ENCODE measurements at places on chromosomes 2 and 18.

DNA sequence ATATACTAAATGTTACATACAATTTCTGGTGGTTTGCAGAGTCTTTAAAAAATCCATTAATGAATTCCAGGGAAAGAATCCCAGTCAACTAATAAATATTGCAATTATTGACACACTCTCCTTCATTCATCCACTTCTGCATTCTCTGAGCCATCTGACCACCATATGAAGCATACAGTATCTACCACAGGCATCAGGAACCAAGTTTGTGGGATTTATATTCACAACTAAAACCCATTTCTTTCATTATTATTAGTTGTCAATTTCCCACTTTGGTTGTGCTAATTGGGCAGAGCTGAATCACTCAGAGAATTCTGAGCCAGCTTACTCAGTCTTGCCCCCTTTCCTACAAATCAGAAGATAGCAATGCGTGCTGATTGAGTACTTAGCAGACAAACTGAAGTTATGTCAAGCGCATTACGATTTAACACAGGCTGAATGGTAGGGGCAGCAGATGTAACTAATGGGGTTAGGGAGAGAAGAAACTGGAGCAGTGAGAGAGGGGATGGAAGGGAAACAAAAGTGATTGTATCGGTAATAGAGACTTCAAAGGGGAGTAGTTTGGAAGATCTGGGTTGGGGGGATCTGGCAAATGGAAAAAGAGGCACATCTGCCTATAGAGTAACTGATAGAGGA lies 52.3 kb downstream of the ZEB2 start:
- DNase-seq: no peak

DNA sequence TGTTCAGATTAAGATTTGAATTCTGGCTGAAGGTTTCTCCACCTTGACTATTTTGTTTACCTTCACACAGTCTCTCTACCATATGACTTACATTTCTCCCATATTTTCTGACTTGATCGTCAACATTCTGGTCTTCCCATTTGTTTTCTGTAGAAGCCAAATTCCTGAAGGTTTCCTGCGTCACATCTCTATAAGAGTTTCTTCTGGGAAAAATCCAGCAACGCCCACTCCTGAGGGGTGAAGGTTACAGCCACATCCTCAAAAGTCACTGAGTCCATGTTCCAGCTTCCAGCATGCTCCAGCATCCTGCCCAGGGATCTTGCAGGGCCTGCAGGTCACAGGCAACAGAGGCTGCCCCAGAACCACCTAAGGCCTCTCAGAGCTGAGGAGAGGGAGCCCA lies 47.5 kb downstream of the NBEAL1 start:
- DNase-seq: no peak

- no peak for DNase-seq
Measured at GRCh38 chr2:60963190-60963589, 54.3 kb upstream of the PEX13 start.

DNA sequence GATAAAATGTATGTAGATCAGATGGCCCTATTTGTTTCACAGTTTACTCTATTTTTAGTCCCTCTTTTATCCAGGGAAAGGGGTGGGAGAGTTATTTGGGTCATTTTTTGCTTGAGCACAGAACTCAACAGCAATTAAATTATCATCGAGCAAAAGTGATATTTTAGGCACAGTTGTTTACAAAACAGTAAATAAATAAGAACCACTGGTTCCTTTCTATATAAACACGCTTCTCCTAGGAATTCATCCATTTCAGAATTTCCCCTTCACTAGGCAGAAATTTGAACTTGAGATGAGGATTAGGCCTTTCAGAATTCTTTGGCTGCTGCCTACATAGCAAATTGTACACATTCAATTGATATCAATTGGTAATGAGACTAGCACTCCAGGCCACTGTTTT lies 812.4 kb downstream of the CNTNAP5 start:
- DNase-seq: no peak

- no peak for DNase-seq
Measured at GRCh38 chr18:78643004-78643403, 336.6 kb upstream of the SALL3 start.

Data from smooth muscle cell of the brain vasculature (primary cell).